ENCODE measurements at places on chromosomes 6 and 20.

GRCh38 chr20:54323227-54323734, 115.4 kb downstream of the PFDN4 start:
- DNase-seq = no peak

GRCh38 chr20:51423290-51423667, 119.2 kb downstream of the NFATC2 start:
- DNase-seq = no peak

DNA sequence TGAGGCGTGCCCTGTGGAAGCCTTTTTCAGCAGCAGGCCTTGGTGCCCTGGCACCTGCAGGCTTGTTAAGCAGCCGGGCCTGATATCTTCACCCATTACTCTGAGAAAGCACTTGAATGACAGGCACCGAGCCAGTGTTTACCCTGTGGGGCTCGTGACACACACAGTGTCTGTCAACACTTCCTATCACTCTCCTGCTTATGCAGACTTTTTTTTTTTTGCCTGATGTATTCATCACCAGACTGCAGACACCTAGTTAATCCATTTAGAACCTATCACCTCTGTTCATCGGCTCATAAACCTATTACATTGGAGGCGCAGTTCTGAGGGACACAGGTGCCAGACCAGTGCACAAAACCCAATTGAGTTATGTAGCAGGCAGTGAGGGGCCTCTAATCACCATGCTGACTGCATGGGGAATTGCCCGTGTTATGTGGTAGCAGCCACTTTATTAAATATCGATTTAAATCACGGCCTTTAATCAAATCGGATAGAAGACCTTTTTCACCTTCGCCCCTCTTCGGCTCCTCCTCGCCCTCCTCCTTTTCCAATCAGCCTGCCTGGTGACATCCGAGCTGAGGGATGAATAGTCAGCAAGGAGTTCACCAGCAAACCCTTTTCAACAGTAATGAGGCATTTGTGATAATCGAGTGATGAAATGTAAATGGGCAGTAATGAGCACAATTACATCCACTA, 962.9 kb upstream of the SLC35B3 start:
- DNase-seq = no peak

DNA sequence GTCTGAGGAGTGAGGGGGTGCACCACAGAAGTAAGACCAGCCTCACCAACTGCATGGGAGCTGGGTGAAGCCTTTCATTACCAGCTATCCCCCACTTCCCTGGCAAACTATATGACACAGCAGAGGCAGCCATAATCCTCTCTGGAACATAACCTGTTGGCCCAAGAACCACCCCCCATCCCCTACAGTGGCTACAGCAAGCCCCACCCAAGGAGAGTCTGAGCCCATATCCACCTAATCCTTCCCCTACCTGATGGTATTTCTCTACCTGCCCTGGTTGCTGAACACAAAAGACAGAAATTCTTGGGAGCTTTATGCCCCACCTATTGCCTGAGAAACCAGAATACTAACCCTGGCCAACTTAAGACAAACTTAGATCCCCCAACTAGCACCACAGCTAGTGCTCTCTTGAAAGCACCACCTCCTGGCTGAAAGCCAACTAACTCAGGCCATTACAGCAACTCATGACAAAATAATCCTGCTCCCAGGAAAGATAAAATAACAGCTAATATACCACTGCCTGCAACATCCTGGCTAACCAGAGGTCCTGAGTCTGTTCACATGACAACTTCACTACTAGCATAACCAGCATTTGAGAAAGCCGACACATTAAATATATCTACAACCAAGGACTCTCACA, 11.2 kb downstream of the RNGTT start:
- no peak for DNase-seq

DNA sequence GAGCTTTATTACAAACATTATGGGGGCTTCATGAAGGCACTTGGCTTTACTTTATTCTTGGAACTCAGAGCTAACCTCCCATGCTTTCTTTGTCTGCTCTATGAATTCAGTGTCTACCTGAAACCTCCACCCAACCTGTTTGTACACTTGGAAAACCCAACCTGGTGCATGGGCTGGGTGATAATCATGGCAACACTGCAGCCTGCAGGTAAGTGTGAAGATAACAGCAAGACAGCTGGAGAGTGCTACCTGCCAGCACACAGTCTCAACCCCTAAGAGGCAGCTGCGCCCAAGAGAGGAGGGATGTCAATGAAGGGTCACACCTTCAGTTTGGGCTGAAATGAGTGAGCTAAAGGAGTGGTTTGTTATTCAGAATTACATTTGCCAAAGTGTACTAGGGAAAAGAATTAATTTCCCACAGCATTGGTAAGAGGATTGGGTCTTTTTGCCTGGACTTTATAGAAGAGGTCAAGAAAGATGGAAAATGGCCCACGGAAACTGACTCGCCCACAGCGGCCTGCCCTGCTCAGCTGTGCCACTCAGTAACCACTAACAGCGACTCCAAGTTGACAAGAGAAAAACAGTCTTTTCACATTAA, 24.4 kb downstream of the FOXQ1 start:
- no peak for DNase-seq

- no peak for DNase-seq
These were observed 932 bp downstream of the PACRG start for GRCh38 chr6:162728706-162729105.

DNA sequence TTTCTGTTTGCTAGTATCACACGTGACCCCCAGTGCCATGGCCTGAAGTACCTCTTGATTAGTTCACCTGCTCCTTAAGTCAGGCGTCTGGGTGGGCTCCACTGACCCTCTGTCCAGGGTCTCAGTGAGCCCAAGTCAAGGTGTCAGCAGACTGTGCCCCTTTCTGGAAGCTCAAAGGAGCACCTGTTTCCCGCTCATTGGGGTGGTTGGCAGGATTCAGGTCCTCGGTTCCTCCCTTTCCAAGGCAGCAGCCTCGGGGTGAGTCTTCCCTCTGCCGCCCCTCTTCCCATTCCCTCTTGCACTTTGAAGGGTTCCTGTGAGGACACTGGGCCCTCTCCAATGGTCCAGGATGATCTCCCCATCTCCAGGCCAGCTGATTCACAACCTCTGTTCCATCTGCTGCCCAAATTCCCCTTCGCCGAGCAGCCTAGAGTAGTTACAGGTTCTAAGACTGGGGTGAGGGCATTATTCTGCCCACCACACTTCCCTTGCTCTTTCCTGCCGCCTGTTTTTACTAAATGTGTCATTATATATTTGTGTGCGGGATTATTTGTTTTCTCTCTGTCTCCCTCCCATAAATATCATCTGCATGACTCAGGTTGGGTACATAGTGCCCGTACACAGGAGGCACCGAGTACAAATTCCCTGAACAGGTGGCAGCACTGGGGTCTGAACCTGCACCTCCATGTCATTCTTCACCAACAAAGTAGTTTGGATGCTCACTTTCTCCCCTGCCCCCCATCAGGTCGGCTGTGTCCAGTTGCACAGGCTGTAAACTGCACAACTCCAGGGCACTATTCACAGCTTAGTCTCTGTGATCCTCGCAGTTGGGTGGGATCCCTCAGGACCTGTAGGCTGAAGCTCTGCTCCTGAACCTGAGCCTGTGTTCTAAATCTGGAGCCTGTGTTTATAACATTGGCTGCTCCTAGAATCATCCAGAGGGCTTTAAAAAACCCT, 58.5 kb downstream of the RBM38 start:
- DNase-seq = no peak

GRCh38 chr20:42553374-42553773, 636.3 kb downstream of the PTPRT start:
- no peak for DNase-seq

Data from activated CD4-positive, alpha-beta T cell treated with anti-CD3 and anti-CD28 coated beads, Interleukin-2, amount 50 U/mL, for 4 hours (primary cell).